Activated naive CD8-positive, alpha-beta T cell treated with anti-CD3 and anti-CD28 coated beads, Interleukin-2, amount 10 ng/mL, durations not matched to agents 7 days and 5 days (primary cell): ENCODE measurements at places on chromosomes 4 and X. TPM values are rescaled to one million over a fixed set of nuclear protein-coding genes. Genes with fewer than 3 reads are reported as not detected.
A peak's percentile ranks its signal among the peaks of the same experiment; 100 is the strongest.

DNA sequence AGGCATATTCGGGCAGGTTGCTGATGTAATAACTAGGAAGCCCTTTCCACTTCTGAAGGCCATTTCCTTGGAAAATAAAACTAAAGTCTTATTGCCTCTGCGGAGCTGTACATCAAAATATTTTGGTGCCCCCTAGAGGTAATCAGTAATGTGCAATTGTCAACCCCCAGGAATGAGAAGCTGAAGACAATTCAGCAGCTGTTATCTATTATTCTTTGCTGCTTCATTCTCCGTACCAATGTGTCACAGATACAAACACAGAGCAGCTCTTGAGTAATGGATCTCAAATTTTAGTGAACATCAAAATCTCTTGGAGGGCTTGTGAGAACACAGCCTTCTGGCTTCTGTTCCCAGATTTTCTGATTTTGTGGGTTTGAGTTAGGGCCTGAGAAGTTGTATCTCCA, 3.5 kb upstream of the SLIT2 start:
- H3K27ac ChIP-seq = no peak overlapping the region
- H3K36me3 ChIP-seq = no peaks in the 10 kb centered on the region
- H3K4me1 ChIP-seq = peaks cover 3% of the 10 kb centered on the region
- H3K27me3 ChIP-seq = peaks cover 26% of the 10 kb centered on the region
- no peak for DNase-seq

GRCh38 chrX:28549838-28550237, 37.4 kb upstream of the IL1RAPL1 start:
- H3K27me3 ChIP-seq = no peaks in the 10 kb centered on the region
- DNase-seq = no peak
- H3K4me3 ChIP-seq = no peak overlapping the region
- H3K36me3 ChIP-seq = no peaks in the 10 kb centered on the region
- no peak overlapping the region for H3K27ac ChIP-seq
- no peaks in the 10 kb centered on the region for H3K4me1 ChIP-seq

GRCh38 chrX:19924285-19924684, 36.9 kb upstream of the SH3KBP1 start:
- DNase-seq = no peak
- peaks cover 1% of the 10 kb centered on the region for H3K36me3 ChIP-seq
- no peak overlapping the region for H3K4me3 ChIP-seq
- H3K27me3 ChIP-seq = no peaks in the 10 kb centered on the region

DNA sequence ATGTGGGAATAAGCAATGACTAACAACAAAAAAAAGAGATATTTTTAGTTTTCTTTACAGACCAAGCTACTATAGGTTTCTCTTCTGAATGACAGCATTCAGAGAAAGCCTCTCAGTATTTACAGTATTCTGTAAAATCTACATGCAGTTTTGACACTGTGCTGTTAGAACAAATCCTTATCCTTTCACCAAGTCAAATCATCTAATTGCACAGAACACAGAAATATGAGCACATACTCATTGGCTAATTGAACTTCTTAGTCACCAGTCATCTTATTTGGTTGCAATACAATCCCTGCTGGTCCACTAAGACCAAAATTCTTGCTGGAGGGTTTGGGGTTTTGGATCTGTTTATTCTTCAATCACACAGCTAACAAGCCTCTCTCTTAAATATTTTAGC, 5.7 kb downstream of the ACOT9 start:
- H3K27ac ChIP-seq = no peak overlapping the region
- H3K27me3 ChIP-seq = no peaks in the 10 kb centered on the region
- H3K36me3 ChIP-seq = peaks cover 9% of the 10 kb centered on the region
- DNase-seq = no peak

DNA sequence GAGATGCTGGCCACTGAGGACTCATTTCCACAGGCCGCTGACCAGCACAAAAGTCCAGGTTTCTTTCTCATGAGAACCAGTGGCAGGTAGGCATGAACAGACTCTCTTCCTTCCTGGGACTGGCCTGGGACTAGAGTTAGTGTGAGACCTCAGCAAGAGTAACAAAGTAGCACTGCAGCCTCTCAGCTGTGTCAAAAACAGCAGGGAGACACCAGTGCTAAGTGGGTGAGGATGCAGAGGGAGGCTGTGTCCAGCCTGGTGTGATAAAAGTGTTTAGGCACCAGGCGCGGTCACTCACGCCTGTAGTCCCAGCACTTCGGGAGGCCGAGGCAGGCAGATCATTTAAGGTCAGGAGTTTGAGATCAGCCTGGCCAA, 42.9 kb downstream of the TRIM2 start:
- H3K36me3 ChIP-seq = no peaks in the 10 kb centered on the region
- H3K4me1 ChIP-seq = peaks cover 15% of the 10 kb centered on the region
- peaks cover 2% of the 10 kb centered on the region for H3K27me3 ChIP-seq
- DNase-seq = no peak
- H3K4me3 ChIP-seq = no peak overlapping the region

DNA sequence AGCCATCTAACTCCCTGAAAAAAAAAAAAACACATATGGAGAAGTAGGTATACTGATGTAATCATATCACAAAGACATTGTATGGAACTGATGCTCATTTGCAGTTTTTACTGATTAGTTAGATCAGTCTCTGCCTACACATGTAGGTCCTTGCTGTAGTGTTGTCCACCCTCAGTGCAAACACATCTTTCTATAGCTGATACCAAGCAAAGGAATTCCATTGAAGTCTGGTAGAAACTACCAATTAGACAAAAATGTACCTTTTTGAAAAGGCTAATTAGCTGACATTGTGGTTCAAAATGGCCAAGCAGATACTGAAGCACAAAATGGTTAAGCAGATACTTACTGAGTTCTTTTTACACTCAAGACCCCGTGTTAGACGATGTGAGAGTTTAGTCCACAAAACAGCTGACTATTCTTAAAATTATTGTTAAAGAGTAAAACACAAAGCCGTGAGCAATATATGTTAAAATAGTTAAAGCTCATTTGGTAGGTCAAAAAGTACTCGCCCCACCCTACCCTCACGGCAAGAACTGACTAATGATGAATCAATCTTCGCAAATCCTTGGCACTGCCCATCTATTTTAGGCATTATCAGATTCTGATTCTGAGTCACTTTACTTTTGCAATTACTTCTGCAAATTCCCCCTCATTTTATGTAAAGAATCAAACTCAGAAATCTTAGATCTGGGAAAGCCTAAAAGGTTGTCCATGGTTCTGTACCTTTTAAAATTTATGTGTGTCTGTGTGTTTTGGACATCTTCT, 40.4 kb downstream of the COL4A6 start:
- H3K27me3 ChIP-seq = no peaks in the 10 kb centered on the region
- no peak overlapping the region for H3K27ac ChIP-seq
- H3K4me1 ChIP-seq = no peaks in the 10 kb centered on the region
- DNase-seq = no peak
- H3K4me3 ChIP-seq = no peak overlapping the region
- H3K36me3 ChIP-seq = no peaks in the 10 kb centered on the region

DNA sequence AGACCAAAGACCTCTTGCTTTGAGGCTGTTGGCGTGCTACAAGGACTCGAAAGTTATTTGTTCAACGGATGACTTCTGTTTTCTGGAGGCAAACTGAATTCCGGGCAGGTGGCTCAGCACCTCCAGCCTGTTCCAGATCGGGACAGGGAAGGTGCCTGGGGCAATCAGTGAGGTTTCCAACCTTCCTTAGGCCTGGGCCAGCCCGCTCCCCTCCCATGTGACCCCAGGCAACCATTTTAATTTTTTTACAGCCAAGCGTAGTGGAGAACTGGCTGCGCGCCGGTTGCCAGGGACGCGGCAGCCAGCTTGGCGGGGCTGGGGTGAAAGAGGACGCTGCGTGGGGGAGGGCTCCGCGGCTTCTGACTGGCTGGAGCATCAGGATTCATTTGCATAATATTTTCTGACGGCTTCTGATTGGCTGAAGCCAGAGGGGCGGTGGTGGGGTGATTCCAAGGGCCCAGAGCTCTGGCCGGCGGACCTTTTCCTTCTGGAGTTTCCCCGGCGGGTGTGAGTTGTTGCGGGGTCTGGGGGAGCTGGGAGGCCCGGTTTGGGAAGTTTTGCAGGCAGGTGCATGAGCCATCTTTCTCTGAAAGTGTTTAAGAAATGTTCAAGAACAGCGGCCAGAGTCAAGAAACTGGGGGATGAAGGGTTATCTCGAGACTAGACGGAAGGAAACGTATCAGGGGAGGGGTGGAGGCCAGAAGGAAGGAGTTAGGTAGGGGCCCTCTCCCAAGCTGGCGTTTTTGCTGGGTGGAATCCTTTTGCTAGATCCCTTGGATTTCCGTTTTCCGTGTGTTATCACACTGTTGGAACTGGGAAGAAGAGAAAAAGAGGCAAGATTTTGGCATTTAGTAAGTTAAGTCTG, at the start of gene MID1IP1:
MID1IP1 (plus strand) TSS at position 479 of the 865 bp plus-strand sequence. CDS start 3,488 bp downstream, outside the sequence.
- peak within 1 kb of the TSS; percentile 99 for H3K4me3 ChIP-seq
- peaks cover 8% of the 10 kb centered on the region for H3K4me1 ChIP-seq
- peak within 1 kb of the TSS; percentile 97 for H3K27ac ChIP-seq
- peak; percentile 81 for DNase-seq
- no peaks in the 10 kb centered on the region for H3K27me3 ChIP-seq
- H3K36me3 ChIP-seq = peaks cover 19% of the 10 kb centered on the region

GRCh38 chr4:12902735-12903134, 581.4 kb downstream of the RAB28 start:
- DNase-seq = no peak
- H3K4me3 ChIP-seq = no peak overlapping the region
- no peaks in the 10 kb centered on the region for H3K36me3 ChIP-seq
- no peaks in the 10 kb centered on the region for H3K27me3 ChIP-seq

GRCh38 chr4:113145519-113146291, 96.3 kb downstream of the ANK2 start:
- no peak overlapping the region for H3K4me3 ChIP-seq
- peaks cover 1% of the 10 kb centered on the region for H3K4me1 ChIP-seq
- peaks cover 3% of the 10 kb centered on the region for H3K27me3 ChIP-seq

- DNase-seq = no peak
- peaks cover 32% of the 10 kb centered on the region for H3K27me3 ChIP-seq
- no peak overlapping the region for H3K27ac ChIP-seq
- no peak overlapping the region for H3K4me3 ChIP-seq
- no peaks in the 10 kb centered on the region for H3K36me3 ChIP-seq
Measured at GRCh38 chrX:139192386-139192961, 338.1 kb upstream of the F9 start.

DNA sequence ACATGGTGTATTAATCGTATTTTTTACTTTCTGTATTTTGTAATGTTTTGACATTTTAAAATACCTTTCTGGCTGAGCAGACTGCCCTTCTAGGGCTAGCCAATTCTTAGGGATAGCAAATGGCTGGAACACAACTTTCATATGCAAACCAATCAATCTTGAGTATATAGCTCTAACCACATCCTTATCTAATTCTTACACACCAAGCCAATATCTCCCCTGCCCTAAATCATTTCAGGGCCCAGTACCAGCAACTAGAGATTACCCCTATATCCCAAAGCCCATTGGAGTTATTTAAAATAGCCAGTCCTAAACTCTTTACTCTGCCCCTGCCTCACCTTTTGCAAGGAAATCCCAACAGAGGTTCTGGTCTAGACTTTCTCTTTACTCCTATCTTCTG, 58.3 kb downstream of the INTS12 start:
- peaks cover 23% of the 10 kb centered on the region for H3K27me3 ChIP-seq
- H3K36me3 ChIP-seq = no peaks in the 10 kb centered on the region
- H3K4me1 ChIP-seq = no peaks in the 10 kb centered on the region
- DNase-seq = no peak

- H3K27me3 ChIP-seq = peaks cover 28% of the 10 kb centered on the region
- no peaks in the 10 kb centered on the region for H3K36me3 ChIP-seq
- no peak overlapping the region for H3K27ac ChIP-seq
- DNase-seq = no peak
Measured at GRCh38 chr4:168647646-168648375, 151.0 kb downstream of the PALLD start.

DNA sequence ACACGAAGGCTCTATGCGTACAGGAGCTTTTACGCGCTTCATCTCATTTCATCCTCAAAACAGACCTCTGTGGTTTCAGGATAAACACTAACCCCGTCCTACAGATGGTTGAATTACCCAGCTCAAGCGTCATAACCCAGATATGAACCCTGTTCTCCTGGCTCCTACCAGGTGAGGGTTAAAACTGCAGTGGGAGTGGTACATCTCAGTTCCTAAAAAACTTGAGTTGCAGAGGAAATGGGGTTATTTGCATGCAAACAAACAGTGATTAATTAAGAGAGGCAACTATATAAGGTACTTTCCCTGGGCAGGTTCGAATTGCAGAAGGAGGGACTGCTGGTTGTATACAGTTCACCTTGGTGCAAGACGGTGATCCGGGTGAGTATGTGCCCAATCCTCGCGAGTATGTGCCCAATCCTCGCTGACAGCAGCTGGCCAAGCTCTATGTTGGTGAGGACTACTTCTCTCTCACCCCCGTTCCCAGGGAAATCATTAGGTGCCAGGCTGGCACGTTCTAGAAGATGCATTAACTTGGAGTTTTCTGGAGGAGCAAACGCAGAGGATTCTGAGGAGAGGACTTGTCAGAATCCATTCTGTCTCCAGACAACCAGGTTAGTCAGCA, 72.6 kb downstream of the FHDC1 start:
- no peak overlapping the region for H3K4me3 ChIP-seq
- H3K27ac ChIP-seq = no peak overlapping the region
- peaks cover 4% of the 10 kb centered on the region for H3K4me1 ChIP-seq
- peaks cover 5% of the 10 kb centered on the region for H3K27me3 ChIP-seq

GRCh38 chrX:37470711-37471110, 100.8 kb upstream of the LANCL3 start:
- H3K4me3 ChIP-seq = no peak overlapping the region
- H3K36me3 ChIP-seq = no peaks in the 10 kb centered on the region

DNA sequence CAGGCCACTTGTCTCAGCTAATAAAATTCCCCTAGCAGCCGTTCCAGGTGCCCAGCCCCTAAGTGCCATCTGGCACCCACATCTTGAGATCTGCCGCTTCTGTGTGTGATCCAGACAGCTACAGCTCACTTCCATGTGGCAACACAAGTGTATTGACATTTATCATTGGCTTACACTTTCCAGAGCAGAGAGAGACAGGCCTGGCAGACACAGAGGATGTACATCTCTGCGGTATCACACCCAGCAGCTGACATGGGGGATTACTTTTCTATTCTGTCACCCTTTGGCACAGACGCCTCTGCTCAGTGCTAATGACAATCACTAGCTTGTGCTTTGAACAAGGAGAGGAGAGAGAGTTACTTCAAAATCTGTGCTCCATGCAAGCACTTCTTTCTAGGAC, 195.9 kb downstream of the KDR start:
- peaks cover 5% of the 10 kb centered on the region for H3K27me3 ChIP-seq
- H3K4me1 ChIP-seq = no peaks in the 10 kb centered on the region
- no peak for DNase-seq
- H3K36me3 ChIP-seq = no peaks in the 10 kb centered on the region

GRCh38 chr4:1381944-1382541, 24.2 kb downstream of the NKX1-1 start:
- peak; percentile 19 for DNase-seq
- H3K4me3 ChIP-seq = no peak overlapping the region
- H3K36me3 ChIP-seq = no peaks in the 10 kb centered on the region
- no peaks in the 10 kb centered on the region for H3K27me3 ChIP-seq
- no peaks in the 10 kb centered on the region for H3K4me1 ChIP-seq

- H3K4me3 ChIP-seq = peak overlapping the region; percentile 79
- peak overlapping the region; percentile 88 for H3K27ac ChIP-seq
- peak; percentile 43 for DNase-seq
- H3K4me1 ChIP-seq = peaks cover 31% of the 10 kb centered on the region
Measured at GRCh38 chr4:2932321-2932950, 30.8 kb downstream of the NOP14 start.

Gene NLGN3
- 1.4 TPM for total RNA-seq

Gene AKAP4
- total RNA-seq = not detected

Gene MTTP
- total RNA-seq = 0.64 TPM

Gene TLL1
- total RNA-seq = not detected

Gene MED28
- 65.8 TPM for total RNA-seq

Gene CBR4
- 18.0 TPM for total RNA-seq

Gene ATP7A
- 13.5 TPM for total RNA-seq

Gene MAGEA6
- total RNA-seq = not detected

Gene DDX53
- total RNA-seq = not detected
